ENCODE measurements at places on chromosomes 2 and 18.

- DNase-seq: no peak
Measured at GRCh38 chr2:99709229-99709628, 219.4 kb upstream of the REV1 start.

- DNase-seq: no peak
Measured at GRCh38 chr2:84065857-84066256, 393.2 kb downstream of the SUCLG1 start.

DNA sequence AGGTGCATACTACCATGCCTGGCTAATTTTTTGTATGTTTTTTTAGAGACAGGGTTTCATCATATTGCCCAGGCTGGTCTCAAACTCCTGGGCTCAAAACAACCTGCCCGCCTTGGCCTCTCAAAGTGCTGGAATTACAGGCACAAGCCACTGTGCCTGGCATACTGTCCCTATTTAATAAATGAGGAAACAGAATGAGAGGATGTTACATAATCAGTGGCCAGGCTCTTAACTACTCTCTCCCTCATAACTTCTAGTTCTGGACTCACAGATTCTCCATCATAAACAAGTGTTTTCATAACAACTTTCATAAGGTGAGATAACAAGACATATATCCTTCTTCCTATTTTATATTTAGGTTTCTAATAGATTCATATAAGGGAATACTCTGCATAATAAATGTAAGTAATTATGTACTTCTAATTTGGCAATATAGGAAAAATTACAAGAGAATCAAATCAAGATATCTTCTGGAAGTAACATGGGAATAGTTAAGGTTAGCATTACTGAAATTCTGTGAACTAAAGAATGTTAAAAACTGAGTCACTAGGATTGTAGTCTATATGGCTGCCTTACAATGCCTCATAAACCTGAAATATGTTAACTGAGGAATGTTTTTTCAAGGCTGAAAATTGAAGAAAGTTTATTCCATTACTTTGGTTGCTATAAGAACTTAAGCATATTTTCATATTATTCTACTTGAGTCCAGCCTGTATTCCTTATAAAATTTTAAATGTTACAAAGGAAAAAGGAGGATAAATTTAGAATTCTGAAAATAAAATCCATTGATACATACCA lies 71.3 kb downstream of the SLC25A12 start:
- no peak for DNase-seq

GRCh38 chr18:52822160-52822559 lies 482.2 kb downstream of the DCC start:
- DNase-seq: no peak

- DNase-seq: no peak
Measured at GRCh38 chr2:201891676-201892075, 85.3 kb downstream of the CDK15 start.

DNA sequence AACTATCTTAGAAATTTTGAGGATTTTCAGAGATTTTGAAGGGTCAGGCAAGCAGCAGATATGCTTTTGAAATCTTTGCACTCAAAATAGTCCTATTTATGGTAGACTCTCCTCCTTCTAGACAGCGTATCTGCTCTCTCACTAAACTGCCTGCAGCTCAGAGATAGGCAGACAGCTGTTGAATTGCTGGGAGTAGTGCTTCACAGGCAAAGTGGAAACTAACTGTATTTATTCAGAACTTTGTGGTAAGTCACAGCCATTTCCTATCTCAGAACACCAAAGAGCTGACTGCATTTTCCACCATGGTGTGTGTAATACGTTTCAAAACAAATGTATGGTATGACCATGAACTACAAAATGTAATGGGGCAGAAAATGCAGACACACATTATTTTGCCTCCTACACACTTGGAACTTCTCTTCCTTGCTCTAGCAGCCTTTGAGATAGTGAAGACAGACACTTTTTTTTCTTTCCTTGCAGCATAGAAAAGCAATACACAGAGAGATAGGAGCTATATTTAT lies 352.4 kb downstream of the LRP1B start:
- no peak for DNase-seq

- no peak for DNase-seq
Measured at GRCh38 chr2:59594671-59595222, 958.7 kb downstream of the BCL11A start.

GRCh38 chr2:197827618-197828017 lies 23.2 kb downstream of the PLCL1 start:
- DNase-seq: no peak

- DNase-seq: no peak
Measured at GRCh38 chr2:124286089-124286783, 261.1 kb downstream of the CNTNAP5 start.

DNA sequence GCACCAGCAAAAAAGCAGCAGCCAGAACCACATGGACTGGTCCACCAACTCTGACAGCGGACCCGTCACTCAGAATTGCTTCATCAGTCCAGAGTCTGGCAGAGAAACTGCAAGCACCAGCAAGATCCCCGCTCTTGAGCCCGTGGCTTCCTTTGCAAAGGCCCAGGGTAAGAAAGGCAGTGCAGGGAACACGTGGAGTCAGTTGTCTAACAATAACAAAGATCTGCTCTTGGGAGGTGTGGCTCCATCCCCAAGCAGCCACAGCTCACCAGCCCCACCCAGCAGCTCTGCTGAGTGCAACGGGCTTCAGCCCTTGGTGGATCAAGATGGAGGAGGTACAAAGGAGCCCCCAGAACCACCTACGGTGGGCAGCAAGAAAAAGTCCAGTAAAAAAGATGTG lies 269.3 kb downstream of the SETBP1 start:
- no peak for DNase-seq

GRCh38 chr2:132417430-132418035 lies 928 bp downstream of the GPR39 start:
- no peak for DNase-seq

DNA sequence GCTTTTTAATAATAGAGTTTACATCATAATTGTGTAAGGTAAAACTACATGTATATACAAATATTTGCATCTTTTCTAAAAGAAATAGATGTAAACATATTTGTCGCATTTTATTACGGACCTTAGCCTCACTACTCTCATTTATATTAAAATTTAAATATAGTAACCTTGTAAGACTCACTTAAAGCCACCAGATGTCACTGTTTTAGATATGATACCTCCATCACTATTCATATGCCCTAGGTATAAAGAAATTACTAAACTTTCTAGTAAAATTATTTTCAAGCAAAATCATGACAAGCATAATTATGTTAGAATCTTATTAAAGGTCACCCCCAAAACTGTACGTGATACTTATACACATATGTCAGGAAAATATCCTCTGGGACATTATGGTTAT lies 674.3 kb upstream of the REG3G start:
- DNase-seq: no peak

DNA sequence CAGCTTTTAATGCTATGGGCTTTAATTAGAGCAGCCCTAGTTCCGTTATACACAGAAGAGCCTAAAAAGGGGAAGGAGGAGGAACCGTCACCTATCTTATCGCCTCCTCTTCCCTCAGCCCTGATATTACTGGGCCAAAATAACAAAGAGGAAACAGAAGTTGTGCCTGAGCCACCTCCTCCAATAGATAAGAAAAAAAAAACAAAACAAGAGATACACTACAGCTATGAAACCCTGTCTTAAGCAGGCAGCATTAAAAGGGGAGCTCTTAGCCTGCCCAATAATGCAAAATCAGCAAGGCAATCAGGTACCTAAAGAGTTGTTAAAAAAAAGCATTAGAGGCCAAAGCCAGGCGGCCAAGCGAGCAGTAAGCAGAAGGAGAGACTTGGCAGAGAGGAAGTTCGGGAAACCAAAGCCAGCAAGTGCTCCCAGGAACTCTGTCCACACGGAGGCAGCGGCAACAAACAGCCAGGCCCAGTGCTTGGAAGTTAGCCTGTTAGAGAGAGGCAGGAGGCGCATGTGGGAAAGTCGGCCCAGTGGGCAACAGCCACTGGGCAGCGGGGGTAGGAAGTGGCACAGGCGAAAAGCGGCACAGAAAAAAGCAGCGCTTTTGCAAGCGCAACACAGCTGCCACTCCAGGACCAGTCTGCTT lies 41.8 kb upstream of the PDK1 start:
- DNase-seq: no peak

GRCh38 chr2:211161236-211161635 lies 604.8 kb downstream of the CPS1 start:
- DNase-seq: no peak

Data from hematopoietic multipotent progenitor cell treated with erythropoietin and hydrocortisone succinate and interleukin-3 and kit ligand, for 17 days (in vitro differentiated cells).